ENCODE measurements at places on chromosomes 16 and 17. TPM values are rescaled to one million over a fixed set of nuclear protein-coding genes. Genes with fewer than 3 reads are reported as not detected.

DNA sequence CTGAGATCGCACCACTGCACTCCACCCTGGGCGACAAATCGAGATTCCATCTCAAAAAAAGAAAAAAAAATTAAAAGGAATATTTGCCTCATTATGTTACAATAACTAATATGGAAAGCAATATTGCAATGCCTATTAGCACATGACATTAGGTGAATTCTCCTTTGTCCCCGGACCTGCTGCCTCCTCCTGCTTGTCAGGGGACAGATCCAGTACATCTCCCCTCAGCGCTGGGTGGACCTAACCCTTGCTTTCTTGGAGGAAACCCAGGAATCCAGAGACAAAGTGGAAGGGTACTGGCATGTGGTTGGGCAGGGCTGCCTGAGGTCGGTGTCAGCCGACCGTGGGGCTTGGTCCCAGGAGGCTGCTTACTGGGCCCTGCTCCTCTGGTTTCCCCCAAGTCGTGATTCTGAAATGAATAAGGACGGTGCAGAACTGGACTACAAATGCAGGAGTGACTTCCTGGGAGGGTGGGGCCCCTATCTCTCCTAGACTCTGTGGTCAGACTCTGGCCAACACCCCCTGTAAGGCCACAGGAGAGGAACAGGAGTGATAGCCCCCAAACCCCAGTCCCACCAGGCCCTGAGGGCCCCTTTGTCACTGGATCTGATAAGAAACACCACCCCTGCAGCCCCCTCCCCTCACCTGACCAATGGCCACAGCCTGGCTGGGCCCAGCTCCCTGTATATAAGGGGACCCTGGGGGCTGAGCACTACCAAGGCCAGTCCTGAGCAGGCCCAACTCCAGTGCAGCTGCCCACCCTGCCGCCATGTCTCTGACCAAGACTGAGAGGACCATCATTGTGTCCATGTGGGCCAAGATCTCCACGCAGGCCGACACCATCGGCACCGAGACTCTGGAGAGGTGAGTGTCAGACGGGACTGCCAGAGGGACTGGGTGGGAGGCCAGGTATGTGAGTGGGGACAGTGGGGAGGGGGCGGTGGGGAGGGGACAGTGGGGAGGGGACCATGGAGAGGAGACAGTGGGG is at the start of gene HBZ:
Gene HBZ (plus strand): TSS at position 504 of the 988 bp plus-strand sequence. CDS start 266 bp downstream, at position 770.
- no peak for DNase-seq

The UTS2R gene
- total RNA-seq, result not detected

DNA sequence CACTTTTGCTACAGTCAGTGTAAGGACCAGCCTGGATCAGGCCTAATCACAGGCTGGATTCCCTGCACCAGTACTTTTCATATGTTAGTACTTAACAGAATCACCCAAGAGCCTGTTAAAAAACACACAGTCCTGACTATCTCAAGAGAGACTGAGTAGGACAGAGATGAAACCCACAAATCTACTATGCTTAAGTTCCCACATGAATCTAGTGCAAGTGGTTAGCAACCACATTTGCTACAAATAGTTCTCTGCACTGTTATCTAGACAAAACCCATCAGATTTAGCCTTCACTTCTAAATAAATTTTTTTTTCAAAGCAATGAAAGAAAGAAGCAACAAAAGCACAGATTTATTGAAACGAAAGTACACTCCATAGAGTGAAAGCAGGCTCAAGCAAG is 38.9 kb downstream of the SSH2 start:
- no peak for DNase-seq

GRCh38 chr16:2308089-2308962 is 32.2 kb downstream of the ABCA3 start:
- DNase-seq, result no peak

DNA sequence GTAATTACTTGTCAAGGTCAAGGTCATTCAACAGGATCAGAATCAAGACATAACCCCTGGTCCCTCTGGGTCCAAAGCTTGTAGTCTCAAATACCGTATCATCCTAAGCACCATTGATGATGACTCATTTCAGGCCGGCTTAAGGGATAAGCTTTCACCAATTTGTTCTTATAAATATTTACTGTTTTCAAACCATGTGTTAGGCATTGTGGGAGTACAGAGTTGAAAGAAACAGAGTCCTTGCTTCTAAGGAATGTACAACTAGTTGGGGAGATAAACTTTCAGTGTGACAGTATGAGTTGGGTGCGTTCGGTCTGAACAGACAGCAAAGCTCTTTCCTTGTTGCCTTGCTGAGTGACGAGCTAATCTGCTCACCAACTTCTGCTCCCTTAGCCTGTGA is 183.5 kb upstream of the MAF start:
- no peak for DNase-seq

GRCh38 chr16:53216798-53217197 is 162.0 kb downstream of the CHD9 start:
- no peak for DNase-seq

The TBC1D3 gene
- total RNA-seq, result not detected

DNA sequence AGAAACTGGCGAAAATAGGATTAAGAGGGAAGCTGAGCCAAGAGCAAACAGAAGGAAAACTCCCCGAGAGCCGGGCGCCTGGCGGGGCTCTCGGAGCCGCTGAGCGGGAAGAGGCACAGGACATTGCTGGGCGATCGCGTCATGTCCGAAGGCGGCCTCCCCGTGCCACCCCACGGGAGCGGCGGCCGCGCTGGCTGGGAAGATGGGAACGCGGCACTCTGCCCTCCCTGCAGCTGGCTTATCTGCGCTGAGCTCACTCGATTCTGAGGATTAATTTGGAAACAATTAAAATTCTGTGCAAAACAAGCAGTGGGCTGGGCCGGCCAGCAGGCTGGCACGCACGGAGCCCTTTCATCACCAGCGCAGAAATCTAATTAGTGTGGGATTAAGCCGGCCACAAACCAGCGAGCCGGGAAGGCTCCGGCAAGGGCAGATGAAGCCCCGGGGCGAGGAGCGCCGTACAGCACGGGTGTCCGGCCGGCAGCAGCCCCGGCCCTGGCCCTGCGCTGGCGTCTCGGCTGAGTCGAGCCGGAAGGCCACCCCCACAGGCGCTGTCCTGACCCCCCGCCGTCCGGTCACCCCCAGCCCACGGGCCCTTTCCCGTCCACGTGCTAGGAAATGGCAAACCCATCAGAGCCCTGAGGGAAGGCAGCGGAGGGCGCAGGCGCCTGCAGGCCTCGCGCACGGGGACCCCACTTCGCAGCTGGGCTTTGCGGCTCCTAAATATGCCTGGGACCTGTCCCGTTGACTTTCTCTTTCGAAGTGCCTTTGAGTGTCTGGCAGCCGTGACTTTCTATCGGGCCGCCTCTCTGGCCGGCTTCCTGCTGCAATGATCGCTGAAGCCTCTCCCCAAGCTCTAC is 37.9 kb downstream of the SOX8 start:
- DNase-seq, result no peak

The CACNG3 gene
- total RNA-seq, result not detected

DNA sequence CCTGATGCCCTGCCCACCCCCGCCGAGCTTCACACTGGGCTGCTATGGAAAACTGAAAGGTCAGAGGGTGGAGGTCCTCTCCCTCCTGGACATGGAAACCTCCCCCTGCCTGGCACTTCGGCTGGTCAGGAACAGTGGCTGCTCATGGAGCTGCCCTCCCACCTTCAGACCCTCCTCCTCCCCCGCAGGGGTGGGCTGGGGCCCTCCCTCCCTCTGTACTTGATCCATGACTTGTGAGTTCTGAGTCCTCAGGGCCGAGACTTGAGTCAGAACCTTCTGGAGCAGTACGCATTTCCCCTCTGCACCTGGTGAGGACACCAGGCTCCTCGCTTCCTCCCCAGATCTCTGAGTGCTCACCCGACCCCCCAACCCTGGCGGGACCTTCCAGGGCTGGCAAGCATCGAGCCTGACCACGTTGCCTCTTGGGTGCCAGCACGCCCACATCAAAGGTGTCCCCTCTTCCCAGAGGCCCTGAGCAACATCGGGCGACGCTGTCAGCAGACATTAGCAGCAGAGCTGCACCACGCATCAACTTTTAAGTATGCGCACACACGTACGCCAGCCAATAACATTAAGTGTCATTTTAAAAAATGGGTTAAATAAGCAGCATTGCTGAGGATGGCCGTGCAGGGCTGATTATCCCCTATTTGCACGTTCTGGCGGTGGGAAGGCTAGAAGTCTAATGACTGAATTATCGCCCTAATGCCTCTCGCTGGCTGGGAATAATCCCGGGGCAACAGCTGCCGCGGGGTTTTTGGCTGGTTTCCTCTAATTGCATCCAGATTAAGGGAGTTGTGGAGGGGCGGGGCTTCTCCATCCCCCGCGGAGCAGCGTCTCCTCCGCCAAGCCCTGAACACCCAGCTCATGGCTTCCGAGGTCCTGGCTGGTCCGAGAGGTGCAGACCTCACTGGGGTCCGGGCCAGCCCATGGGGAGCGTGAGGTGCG is 98.0 kb downstream of the TBC1D16 start:
- DNase-seq, result no peak
